ENCODE measurements at places on chromosomes 7 and 10.

GRCh38 chr7:22867003-22867402, 44.4 kb upstream of the TOMM7 start:
- no peak for DNase-seq

- no peak for DNase-seq
Measured at GRCh38 chr7:133504825-133505224, 251.9 kb downstream of the EXOC4 start.

DNA sequence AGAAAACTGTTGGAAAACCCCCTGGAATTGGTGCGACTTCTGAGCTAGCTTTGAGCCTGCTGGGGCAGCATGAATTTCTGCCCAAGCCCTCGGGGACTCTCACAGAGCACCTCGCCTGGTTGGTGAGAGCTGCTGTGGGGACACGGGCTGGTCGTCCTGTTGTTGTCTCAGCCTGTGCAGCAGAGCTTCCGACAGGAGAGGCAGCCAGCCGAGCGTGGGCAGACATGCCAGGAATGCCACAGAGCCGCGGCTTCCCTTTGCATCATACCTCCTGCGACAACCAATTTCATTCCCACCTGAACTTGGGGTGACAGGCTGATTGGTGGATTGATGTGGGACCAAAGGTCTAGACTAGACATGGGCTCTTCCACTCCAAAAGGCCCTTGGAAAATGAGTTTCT, 60.2 kb upstream of the NRBF2 start:
- DNase-seq: no peak

- peak; percentile 87 for DNase-seq
Measured at GRCh38 chr7:106775552-106775936, 89.5 kb upstream of the PIK3CG start.

GRCh38 chr10:4983615-4984216, 19.9 kb downstream of the AKR1C2 start:
- DNase-seq: no peak

- DNase-seq: no peak
Measured at GRCh38 chr7:39210362-39210761, 232.7 kb downstream of the POU6F2 start.

GRCh38 chr10:47364911-47365310, 16.7 kb downstream of the RBP3 start:
- no peak for DNase-seq

Measured in LoVo (cell line).